ENCODE measurements at places on chromosomes 1 and 21. TPM values are rescaled to one million over a fixed set of nuclear protein-coding genes. Genes with fewer than 3 reads are reported as not detected.

Gene ATF3
- total RNA-seq: 28.9 TPM

DNA sequence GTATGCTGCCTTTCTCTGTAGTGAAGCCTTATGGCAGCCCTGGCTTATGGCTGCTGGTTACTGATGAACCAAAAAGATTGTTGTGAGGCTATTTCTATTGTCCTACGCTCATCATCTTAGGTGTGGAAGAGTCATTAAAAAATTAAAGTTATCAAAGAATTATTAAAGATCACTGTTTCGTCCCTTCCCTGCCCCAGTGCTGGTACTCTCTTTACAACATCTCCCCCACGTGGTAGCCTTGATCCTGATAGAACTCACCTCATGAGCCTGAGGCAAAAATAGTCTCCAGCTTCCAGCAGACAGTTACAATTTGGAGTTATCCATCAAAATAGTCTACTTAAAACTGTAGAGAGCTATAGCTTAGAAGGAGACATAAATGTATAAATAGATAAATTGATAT lies 201.5 kb downstream of the S1PR1 start:
- no peak for DNase-seq

Gene KRTAP12-2
- total RNA-seq: not detected

Gene BEND5
- 3.4 TPM for total RNA-seq

GRCh38 chr1:245016700-245017099 lies 138.1 kb upstream of the KIF26B start:
- no peak for DNase-seq

GRCh38 chr1:100147875-100148274 lies 14.9 kb downstream of the TRMT13 start:
- DNase-seq: no peak

GRCh38 chr1:244214009-244214967 lies 163.2 kb downstream of the ZBTB18 start:
- DNase-seq: no peak

Measured in upper lobe of right lung (tissue), 1 donor.